Erythroblast (primary cell): ENCODE measurements at places on chromosomes 16 and 17.
A peak's percentile ranks its signal among the peaks of the same experiment; 100 is the strongest.

GRCh38 chr17:31596382-31597323 lies 205.2 kb downstream of the RAB11FIP4 start:
- no peak for DNase-seq

- no peak for DNase-seq
These were observed 44.5 kb downstream of the NDE1 start for GRCh38 chr16:15694499-15694898.

- DNase-seq: no peak
These were observed 4.8 kb downstream of the CA5A start for GRCh38 chr16:87931504-87931903.

GRCh38 chr17:81991684-81992305 lies 14.4 kb downstream of the ASPSCR1 start:
- DNase-seq: peak; percentile 53

- DNase-seq: no peak
These were observed 48.3 kb downstream of the RNF213 start for GRCh38 chr17:80308692-80309517.

- DNase-seq: no peak
These were observed 31.3 kb downstream of the GRIN2A start for GRCh38 chr16:10150906-10151305.

GRCh38 chr16:90009172-90009899 lies 9.9 kb downstream of the DBNDD1 start:
- DNase-seq: no peak

- no peak for DNase-seq
These were observed 73.4 kb downstream of the ZNF778 start for GRCh38 chr16:89290887-89291286.

DNA sequence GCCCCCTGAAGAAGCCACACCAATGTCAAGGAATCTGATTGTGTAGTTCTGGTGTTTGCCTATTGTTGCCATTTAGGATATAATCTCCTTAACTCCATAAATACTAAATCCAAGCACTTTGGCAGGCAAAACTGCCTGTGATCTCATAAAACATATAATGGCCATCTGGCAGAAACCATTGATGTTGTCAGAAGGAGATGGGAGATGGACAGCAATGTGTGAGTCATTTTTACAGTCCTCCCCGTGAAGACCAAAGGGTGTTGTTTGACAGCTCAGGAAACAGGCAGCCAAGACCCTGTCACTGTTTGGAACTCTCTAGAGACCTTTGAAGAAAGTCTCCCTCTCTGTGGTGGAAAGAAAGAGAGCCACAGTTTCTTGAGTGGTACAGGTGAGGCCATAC lies 454.1 kb downstream of the HS3ST3B1 start:
- no peak for DNase-seq

DNA sequence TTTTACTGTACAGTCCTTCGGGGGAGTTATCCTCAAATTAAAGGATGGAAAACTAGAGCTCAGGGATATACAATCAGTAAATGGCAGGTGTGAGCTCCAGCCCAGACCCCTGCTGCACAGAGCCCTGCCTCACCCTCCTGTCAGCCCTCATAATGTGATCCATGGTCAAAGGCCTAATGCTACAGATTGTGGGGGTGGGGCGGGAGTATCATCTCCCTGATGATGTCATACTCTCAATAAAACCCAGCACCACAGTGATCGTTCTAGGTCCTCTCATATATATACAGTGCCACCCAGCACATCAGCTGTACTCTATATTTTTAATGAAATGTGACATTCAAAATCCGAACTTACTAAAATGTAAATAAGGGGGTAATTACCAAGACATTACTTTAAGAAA lies 61.5 kb downstream of the SLC39A11 start:
- DNase-seq: no peak

DNA sequence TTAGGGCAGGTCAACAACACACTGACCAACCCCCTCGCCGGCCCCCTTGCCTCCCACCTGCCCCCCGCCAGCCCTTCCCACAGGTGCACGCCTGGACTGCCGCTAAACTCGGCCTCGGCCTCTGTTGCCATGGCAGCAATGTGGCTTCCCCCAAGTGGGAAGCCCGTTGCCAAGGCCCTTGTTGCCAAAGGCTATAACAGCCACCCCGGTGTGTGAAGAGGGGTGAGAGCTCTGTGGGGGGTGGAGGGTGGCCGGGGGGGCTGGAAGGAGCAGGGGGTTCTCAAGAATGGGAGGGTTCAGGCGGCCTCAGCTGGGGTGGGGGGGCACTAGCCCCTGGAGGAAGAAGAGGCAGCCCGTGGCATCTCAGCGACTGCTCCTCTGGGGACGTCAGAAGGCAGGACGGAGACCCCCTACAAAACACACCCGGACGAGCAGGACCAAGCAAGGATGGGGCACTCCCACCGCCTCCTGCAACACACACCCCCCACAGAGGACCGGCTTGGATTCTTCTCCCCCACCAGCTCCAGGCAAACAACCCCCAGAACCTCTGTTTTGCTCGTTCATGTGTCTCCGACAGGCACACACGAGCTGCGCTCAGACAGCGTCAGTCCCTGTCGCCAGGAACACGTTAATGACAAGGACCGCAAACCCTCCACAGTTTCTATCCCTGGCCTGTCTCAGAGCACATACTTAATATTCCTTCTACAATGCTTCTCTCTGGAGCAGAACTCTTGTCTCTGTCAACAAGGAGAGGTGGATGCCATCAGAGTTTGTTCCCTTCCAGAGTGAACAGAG lies 55.7 kb downstream of the ABR start:
- DNase-seq: no peak

- no peak for DNase-seq
These were observed 535.2 kb downstream of the RBFOX1 start for GRCh38 chr16:7867831-7868230.

- DNase-seq: peak; percentile 81
These were observed 6.9 kb downstream of the FBXO31 start for GRCh38 chr16:87376660-87377059.

GRCh38 chr17:8015957-8016631 lies 13.7 kb downstream of the GUCY2D start:
- no peak for DNase-seq

GRCh38 chr17:54902611-54903010 lies 2.0 kb downstream of the TOM1L1 start:
- DNase-seq: no peak

DNA sequence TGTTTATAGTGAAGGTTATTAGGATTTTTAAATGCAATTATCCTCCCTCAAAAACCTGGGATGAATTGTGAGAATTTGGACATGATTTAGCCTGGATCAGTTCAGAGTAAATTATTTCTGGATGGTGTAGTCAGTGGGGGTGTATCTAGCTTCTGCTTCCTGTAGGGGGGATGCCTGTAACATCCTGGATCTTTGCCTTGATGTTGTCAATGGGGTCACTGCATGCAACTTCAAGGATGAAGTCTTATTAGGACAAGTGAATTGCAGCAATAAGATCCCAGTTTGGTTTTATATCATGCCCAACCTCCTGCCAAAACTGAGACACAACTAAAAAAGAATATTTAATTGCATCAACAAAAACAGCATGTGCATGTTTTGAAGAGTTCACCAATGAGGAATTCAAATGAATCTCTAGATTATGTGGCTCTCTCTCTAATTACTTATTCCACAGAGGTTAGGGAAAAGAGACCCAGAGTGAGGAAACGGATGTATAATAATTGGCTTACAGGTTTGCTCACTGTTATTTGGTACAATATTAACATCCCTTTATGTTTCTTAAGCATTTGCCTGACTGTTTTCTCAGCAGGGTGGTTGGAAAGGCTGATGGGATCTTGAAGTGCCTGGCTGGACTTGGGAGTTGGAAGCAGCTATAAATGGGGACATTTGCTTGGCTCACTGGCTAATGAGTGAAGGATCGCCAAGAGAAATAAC lies 159.8 kb downstream of the HS3ST3B1 start:
- no peak for DNase-seq

DNA sequence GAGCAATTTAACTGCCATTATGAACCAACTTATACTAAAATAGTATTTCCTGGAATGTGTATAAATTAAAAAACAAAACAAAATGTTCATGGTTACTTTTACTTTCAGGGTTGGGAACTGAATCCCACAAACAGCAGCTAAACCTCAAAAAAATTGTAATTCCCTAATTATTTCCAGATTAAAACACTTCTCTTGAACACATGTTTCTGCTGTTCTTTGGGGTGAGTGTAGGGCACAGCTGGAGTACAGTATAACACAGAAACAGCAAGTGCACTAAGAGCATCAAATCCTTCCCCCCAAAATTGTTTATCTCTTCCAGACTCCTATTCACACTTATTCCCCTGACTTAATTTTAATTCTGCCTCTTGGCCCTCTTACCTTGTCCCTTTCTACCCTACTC lies 56.4 kb downstream of the KANSL1 start:
- no peak for DNase-seq

GRCh38 chr17:4332296-4332970 lies 34.0 kb downstream of the UBE2G1 start:
- DNase-seq: no peak

DNA sequence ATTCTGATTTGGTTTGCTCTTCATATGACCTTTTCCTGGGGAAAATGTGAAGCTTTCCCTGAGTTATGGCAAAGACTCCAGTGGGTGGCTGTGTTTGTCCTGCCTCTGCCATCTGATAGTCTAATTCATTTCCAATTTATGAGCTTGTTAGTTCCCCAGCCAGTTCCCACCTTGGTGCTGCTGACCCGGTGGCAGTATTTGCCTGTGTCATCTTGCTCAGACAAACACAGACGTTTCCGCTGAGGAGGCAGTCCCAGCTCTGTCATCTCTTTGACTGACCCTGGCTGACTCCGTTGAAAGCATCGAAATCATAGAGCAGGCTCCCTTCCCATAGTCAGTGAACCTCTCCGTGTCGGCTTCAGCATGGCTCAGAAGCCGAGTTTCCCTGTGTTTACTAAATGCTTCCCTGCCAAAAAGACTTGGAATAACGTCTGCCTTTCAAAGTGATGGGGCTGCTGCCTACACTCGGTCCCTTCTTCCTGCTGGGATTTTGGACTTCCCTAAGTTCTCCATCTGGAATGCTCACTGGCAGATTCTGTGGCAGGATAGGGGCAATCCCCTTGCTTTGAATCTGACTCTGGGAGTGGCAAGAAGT lies 538.3 kb downstream of the NPIPA7 start:
- no peak for DNase-seq

DNA sequence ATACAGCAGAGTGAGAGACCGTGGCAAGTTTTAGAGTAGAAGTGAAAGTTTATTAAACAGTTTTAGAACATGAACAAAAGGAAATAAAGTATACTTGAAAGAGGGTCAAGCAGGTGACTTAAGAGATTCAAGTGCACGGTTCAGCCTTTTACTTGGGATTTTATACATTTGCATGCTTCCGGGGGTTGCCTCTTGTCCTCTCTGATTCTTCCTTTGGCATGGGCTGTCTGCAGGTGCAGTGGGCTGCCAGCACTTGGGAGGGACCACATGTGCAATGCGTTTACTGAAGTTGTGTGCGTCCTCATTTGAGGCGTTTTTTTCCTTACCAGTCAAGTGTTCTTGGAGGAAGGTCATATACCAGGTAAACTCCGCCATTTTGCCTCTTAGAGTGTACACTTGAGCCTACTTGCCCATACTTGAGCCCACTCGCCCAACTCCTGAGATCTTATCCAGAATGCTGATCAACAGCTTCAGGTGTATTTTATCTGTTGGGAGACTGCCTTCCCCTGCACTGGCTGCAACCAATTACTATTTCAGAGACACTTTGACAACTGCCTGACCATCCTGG lies 195.2 kb downstream of the IRX5 start:
- no peak for DNase-seq

DNA sequence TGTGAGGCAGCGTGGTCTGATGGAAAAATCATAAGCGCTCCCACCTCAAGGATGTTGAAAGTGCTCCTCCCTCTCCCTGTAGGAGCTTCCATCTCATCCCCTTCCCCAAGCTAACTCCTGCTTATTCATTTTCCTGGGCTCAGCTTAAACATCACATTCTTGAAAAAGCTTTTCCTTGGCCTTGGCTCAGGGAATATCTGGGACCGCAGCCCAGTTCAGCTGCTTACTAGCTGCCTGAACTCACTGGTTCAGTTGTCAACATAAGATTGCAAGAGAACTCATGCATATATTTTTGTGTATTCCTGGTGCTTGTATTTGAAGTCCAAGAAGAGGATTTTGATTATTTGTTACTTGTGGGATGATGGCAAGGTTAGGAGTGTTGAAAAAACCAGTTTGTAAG lies 91.5 kb downstream of the UTP18 start:
- DNase-seq: no peak

DNA sequence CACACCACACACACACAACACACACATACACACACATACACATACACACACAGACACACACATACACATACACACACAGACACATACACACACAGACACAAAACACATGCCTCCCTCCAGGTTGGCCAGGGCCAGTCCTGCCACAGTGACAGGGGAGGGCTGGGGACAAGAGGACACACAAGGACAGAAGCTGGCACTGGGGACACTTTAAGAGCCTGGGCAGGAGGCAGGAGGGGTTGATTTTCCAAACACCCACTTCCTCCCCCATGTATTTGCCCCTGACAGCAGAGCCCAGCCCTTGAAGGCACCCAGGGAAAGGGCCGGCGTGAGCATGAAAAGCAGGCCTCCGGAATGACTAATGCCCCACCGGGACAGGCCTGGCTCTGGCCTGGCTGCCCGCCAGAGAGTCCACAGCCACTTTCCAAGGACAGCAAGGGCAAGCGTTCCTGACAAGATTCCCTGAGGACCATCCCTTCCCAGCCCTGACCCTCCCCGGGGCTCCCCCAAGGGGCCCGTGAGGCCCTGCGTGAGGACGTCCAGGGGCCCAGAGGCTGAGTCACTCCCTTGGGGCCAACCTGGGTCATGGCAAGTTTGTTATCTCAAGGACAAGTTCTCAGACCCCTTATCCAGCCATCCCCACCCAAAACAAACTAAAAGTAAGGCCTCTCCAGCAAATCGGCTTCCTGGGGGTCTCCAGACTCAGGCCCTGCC lies 235.6 kb downstream of the ZNF423 start:
- peak; percentile 91 for DNase-seq

DNA sequence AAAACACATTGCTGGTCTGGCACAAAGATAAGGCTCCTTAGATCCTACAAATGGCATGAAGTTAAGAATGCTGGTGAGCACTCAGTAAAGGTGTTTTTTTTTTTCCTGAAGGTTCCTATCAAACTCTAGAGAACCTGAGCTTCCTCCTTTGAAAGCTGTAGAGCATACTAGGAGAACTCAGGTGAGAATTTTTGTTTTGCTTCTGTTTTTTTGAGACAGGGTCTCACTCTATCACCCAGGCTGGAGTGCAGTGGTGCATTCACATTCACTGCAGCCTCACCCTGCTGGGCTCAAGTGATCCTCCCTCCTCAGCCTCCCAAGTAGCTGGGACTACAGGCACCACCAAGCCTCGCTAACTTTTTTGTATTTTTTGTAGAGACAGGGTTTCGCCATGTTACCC lies 21.0 kb upstream of the CIITA start:
- DNase-seq: no peak
